Neural progenitor cell (in vitro differentiated cells): ENCODE measurements at places on chromosomes 11 and 22.
A peak's percentile ranks its signal among the peaks of the same experiment; 100 is the strongest.

DNA sequence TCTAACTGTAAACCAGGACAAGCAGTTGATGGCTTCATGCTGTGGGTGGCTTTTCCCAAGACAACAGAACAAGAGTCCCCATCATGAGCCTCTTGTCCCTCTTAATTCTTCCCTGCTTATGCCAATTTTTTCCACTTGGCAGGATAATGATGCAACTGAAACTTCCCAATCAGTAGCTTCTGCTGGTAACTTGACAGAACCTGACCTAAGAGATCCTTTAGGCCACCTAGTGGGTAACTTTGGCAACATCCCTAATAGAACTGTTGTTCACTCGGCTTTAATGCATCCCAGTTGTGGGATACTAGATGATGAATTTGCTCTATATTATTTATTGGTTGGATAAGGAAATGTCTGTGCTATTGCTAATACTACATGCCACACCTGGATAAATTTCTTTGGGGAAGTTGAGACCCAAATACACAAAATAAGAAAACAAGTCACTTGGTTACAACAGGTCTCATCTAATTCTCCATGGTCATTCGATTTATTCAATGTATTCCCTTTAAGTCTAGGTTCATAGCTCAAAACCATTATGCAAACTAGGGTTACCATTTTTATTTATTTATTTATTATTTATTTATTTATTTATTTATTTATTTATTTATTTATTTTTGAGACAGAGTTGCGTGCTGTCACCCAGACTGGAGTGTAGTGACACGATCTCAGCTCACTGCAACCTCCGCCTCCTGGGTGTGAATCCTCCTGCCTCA, 41.4 kb upstream of the NFAM1 start:
- DNase-seq = peak; percentile 74

- DNase-seq = peak; percentile 68
These were observed 25.5 kb upstream of the GRK2 start for GRCh38 chr11:67240576-67241389.

DNA sequence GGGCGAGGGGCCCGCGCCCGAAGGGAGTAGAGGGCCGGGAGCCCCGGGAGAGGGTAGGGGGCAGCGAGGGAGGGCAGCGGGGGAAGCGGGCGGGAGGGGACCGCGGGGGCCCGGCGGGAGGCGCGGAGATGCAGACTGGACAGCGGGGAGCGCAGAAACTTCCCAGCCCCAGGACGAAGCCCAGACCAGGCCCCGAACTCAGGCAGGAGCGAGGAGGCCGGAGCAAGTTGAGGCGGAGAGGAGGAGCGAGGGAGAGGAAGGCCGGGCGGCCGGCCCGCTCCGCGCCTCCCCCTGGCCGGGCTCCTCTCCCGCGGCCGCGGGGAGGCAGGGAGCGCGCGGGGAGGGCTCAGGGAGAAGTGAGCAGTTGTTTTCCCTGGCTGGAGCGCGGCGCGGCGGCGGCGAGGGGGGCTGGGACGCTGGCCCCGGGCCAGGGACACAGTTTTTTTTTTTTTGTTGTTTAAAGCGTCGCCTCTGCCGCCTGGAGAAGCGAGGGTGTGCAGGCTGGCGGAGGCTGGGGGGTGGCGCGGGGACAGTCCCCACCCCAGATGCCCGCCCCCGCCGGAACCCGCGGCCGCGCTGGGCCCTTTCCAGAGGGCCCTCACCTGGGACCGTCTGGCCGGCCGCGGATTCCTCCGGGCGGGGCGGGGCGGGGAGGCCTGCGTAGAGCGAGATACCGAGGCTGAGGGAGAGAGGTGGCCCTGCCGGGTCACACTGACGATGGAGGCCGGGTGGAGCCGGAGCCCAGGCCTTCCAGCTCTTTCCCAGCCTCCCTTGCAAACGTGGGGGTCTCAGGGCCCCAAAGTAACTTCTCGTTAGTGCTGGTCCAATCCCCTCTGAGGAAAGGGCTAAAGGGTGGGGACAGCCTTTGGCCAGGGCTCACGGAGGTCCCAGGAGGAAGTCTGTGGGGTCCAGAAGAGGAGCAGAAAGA, at the start of gene LTBP3:
Gene LTBP3, minus strand, starts transcription at position 358 of the 928 bp plus-strand sequence. CDS start 400 bp downstream, outside the sequence.
- DNase-seq = peak; percentile 69

DNA sequence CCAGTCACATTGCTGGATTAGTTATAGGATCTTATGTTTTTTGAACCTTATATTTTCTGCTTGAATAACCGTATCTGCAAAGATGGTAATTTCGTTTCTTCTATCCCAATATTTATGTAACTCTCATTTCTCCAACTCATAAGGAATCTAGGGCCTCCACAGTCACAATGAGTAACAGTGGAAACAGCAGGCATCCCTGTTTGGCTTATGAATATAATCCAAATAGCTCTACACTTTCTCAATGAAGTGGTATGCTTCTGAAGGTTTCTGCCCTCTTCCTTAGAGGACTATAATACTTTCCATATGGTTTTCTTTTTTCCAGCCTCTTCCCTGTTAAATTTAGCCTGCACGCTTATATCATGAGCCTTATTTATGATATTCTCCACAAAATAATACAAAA, 16.5 kb downstream of the ATP6V1E1 start:
- DNase-seq = no peak
